ENCODE measurements at places on chromosomes 5 and 9. TPM values are rescaled to one million over a fixed set of nuclear protein-coding genes. Genes with fewer than 3 reads are reported as not detected.
A peak's percentile ranks its signal among the peaks of the same experiment; 100 is the strongest.

- H3K4me1 ChIP-seq = no peaks in the 10 kb centered on the region
- no peak overlapping the region for H3K27ac ChIP-seq
- peaks cover 32% of the 10 kb centered on the region for H3K27me3 ChIP-seq
- DNase-seq = no peak
Observed at GRCh38 chr5:159343295-159344094, 13.2 kb upstream of the IL12B start.

- DNase-seq = no peak
- no peaks in the 10 kb centered on the region for H3K36me3 ChIP-seq
- no peaks in the 10 kb centered on the region for H3K4me1 ChIP-seq
- H3K27me3 ChIP-seq = peaks cover 25% of the 10 kb centered on the region
- H3K27ac ChIP-seq = no peak overlapping the region
Observed at GRCh38 chr5:111252799-111253545, 28.8 kb downstream of the CAMK4 start.

DNA sequence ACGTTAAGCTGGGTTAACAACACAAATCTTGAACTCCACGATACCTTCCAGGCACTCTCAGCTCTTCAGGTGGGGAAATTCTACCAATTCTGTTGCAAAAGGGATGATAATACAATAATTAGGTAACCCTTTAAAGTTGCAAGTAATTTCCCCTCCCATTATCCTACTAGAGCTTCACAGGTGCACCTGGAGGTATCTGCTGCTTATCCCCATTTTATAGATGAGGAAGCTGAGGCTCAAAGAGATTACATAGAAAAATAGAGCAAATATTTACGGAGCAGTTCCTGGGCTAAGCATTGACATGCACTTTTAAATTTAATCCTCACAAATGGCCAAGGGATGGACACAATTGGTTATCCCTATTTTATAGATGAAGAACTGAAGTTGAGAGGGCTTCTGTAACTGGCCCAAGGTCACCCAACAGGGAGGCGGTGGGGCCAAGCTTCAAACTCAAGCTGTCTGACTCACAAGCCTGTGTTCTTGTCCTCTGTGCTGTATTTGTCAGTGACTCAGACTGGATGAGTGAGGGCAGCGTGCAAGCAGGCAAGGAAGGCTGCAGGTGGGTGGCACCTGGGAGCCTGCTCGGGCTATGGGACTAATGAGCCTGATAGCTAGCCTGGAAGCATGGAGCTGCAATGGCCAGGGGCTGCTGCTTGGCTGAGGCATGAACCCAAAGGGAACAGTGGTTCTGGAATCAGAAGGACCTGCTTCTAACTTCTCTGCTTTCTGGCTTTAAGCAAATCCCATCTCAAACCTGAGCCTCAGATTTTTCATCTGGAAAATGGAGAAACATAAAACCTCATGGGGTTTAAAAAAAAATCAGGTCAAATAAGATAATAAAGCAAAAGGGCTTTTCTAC lies 105.5 kb downstream of the PDE6A start:
- no peak overlapping the region for H3K27ac ChIP-seq
- no peaks in the 10 kb centered on the region for H3K36me3 ChIP-seq
- H3K27me3 ChIP-seq = no peaks in the 10 kb centered on the region
- H3K4me3 ChIP-seq = no peak overlapping the region
- peaks cover 20% of the 10 kb centered on the region for H3K4me1 ChIP-seq
- DNase-seq = no peak

DNA sequence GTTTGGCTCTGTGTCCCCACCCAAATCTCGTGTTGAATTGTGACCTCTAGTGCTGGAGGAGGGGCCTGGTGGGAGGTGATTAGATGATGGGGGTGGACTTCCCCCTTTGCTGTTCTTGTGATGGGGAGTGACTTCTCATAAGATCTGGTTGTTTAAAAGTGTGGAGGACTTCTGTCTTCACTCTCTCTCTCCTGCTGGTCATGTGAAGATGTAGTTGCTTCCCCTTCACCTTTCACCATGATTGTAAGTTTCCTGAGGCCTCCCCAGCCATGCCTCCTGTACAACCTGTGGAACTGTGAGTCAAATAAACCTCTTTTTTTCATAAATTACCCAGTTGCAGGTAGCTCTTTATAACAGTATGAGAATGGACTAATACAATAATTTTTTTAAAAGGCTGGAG lies 10.6 kb upstream of the MYO10 start:
- no peak overlapping the region for H3K27ac ChIP-seq
- no peaks in the 10 kb centered on the region for H3K27me3 ChIP-seq
- DNase-seq = no peak
- H3K36me3 ChIP-seq = no peaks in the 10 kb centered on the region

GRCh38 chr5:10964806-10965205 lies 203.8 kb upstream of the DAP start:
- H3K27me3 ChIP-seq = peaks cover 16% of the 10 kb centered on the region
- no peaks in the 10 kb centered on the region for H3K4me1 ChIP-seq
- H3K27ac ChIP-seq = no peak overlapping the region
- no peaks in the 10 kb centered on the region for H3K36me3 ChIP-seq
- no peak for DNase-seq
- H3K4me3 ChIP-seq = no peak overlapping the region

DNA sequence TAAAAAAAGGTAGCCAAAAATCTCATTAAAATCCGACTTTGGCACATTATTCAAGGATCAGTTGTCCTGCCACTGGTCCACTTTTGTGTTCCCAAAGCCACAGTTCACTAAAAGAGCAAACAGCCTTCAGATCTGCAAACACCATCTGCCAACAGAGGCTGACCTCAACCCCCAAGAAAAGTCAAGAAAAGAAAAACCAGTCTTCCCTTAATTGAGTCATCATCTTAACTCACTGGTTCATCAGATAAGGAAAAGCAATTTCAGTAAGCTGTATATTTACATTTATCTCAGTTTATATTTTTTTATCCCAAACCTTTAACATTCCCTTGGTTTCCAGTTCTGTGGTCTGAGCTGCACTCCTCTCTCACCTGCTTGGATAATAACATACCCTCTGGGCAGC lies 21.2 kb downstream of the RASEF start:
- DNase-seq = no peak
- no peaks in the 10 kb centered on the region for H3K36me3 ChIP-seq
- peaks cover 65% of the 10 kb centered on the region for H3K27me3 ChIP-seq
- H3K4me1 ChIP-seq = no peaks in the 10 kb centered on the region

GRCh38 chr5:67677422-67677970 lies 480.9 kb upstream of the CD180 start:
- peaks cover 34% of the 10 kb centered on the region for H3K27me3 ChIP-seq
- no peaks in the 10 kb centered on the region for H3K4me1 ChIP-seq
- no peaks in the 10 kb centered on the region for H3K36me3 ChIP-seq
- H3K27ac ChIP-seq = no peak overlapping the region
- no peak overlapping the region for H3K4me3 ChIP-seq
- no peak for DNase-seq

GRCh38 chr5:111869681-111870080 lies 112.7 kb upstream of the NREP start:
- no peaks in the 10 kb centered on the region for H3K4me1 ChIP-seq
- H3K27me3 ChIP-seq = no peaks in the 10 kb centered on the region
- no peak for DNase-seq
- H3K36me3 ChIP-seq = peaks cover 3% of the 10 kb centered on the region
- H3K4me3 ChIP-seq = no peak overlapping the region

DNA sequence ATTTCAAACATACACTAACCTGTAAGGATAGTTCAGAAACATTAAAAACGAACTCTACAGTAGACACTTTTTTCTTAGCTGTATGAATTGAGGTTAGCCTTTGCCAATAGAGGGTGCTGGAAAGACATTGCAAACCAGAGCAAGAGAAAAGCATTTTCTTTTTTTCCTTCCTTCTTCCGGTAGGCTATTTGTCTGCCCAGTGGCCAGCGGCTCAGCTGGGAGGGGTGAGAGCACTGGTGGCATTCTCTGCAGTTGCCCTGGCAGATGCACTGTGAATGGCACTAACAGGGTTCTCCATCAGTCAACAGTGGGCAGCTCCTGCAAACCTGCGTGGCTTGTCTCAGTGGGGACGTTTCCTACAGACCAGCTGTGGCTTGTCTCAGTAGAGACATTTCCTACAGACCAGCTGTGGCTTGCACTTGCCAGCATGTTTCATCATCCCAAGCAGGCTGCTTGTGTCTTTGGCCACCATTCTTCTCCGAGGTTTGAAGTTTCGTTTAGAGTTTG lies 984.5 kb upstream of the CDH18 start:
- H3K4me3 ChIP-seq = peak overlapping the region; percentile 64
- H3K27me3 ChIP-seq = no peaks in the 10 kb centered on the region
- no peak for DNase-seq
- H3K27ac ChIP-seq = peak overlapping the region; percentile 38

DNA sequence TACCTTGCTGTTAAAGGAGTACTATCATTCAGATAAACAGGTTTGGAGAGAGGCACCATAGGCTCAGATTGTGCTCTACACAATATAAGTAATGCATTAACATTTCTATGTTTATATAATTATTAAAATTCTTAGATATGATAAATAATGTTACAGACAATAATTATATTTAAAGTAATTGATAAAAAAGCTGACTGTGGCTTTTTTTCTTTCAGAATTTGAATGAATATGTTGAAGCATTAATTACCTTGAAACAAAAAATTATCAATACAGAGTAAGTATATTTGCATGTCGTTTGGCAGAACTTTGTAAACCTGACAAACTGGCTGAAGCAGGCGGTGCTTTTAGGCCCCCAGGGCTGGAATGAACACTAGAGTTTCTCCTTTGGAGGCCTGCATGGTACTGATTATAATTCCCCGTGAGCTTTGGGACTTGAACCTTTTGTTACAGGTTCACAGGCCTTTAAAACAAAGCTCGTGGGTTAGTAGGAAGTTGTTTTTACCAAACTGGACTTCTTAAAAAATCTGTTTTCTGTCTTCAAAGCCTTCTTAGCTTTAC lies 13.8 kb downstream of the ICE1 start:
- H3K4me3 ChIP-seq = no peak overlapping the region
- DNase-seq = no peak
- H3K4me1 ChIP-seq = peaks cover 32% of the 10 kb centered on the region
- peak overlapping the region; percentile 38 for H3K27ac ChIP-seq

GRCh38 chr9:130626249-130626996 lies 38.0 kb upstream of the PRDM12 start:
- peaks cover 40% of the 10 kb centered on the region for H3K36me3 ChIP-seq
- no peak for DNase-seq
- H3K4me3 ChIP-seq = no peak overlapping the region

GRCh38 chr5:137372773-137373160 lies 126.4 kb downstream of the SPOCK1 start:
- DNase-seq = no peak
- peaks cover 10% of the 10 kb centered on the region for H3K36me3 ChIP-seq
- peaks cover 69% of the 10 kb centered on the region for H3K4me1 ChIP-seq
- H3K4me3 ChIP-seq = no peak overlapping the region
- peak overlapping the region; percentile 40 for H3K27ac ChIP-seq

ADGRD2 gene
- total RNA-seq = not detected

NDUFA8 gene
- total RNA-seq = 48.5 TPM

SLCO4C1 gene
- 0.11 TPM for total RNA-seq

CCNO gene
- total RNA-seq = 0.34 TPM

TSSK1B gene
- 0.42 TPM for total RNA-seq
